ENCODE measurements at places on chromosomes 16 and 17. TPM values are rescaled to one million over a fixed set of nuclear protein-coding genes. Genes with fewer than 3 reads are reported as not detected.

The EVPLL gene
- not detected for total RNA-seq

The IL34 gene
- total RNA-seq = not detected

GRCh38 chr17:4313221-4314114 is 49.7 kb upstream of the ANKFY1 start:
- H3K27ac ChIP-seq = no peak overlapping the region
- no peak overlapping the region for H3K4me3 ChIP-seq
- peaks cover 43% of the 10 kb centered on the region for H3K4me1 ChIP-seq
- H3K27me3 ChIP-seq = no peaks in the 10 kb centered on the region
- H3K36me3 ChIP-seq = peaks cover 6% of the 10 kb centered on the region

DNA sequence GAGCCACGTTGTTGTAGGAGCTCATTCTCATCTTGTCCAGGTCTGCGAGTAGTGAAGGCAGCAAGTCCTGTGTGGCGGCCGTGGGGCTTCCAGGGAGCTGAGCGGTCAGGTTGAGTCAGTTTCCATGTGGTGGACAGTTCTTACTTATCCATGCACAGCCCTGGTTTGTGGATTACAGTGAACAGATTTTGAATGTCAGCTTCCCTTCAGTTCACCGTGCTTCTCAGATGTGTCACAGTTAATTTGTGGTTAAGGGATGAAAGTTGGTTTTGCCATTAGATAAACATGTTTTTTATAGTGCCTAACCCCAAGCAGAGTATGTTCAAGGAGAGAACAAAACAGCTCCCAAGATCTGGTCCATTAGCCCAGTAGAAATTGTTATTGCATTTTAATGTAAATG is 103.1 kb downstream of the RPTOR start:
- peaks cover 70% of the 10 kb centered on the region for H3K4me1 ChIP-seq
- H3K27me3 ChIP-seq = peaks cover 4% of the 10 kb centered on the region
- peaks cover 42% of the 10 kb centered on the region for H3K36me3 ChIP-seq
- peak overlapping the region; percentile 51 for H3K27ac ChIP-seq
- H3K4me3 ChIP-seq = peak overlapping the region; percentile 10
- DNase-seq = peak; percentile 86
